ENCODE measurements at places on chromosomes 12 and 14.

DNA sequence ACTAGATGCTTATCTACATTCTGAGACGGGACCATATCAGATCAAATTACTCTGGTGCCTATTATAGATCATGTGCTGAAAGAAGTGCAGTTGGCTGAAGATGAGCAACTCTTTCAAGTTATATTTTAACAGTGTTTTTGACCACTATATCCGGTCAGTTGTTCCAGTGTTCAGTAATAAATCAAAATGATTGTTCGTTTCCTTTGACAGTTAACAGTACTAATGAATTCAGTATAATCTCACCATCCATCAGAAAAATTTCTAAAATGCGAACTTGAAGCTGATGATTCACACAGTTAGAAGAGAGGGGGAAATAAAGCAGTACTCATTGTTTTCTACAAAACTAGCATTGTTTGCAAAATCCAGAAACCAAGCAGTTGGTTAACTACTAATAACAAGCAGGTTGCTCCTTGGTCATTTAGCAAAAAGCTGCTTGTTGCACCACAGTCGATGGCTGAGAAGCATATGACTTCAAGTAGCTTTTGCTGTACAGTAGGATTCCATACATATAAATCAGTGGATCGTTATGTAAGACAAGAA lies 2.3 kb downstream of the RPS6KA5 start:
- DNase-seq = no peak

- DNase-seq = no peak
Measured at GRCh38 chr14:69685218-69685616, 73.8 kb downstream of the SUSD6 start.

DNA sequence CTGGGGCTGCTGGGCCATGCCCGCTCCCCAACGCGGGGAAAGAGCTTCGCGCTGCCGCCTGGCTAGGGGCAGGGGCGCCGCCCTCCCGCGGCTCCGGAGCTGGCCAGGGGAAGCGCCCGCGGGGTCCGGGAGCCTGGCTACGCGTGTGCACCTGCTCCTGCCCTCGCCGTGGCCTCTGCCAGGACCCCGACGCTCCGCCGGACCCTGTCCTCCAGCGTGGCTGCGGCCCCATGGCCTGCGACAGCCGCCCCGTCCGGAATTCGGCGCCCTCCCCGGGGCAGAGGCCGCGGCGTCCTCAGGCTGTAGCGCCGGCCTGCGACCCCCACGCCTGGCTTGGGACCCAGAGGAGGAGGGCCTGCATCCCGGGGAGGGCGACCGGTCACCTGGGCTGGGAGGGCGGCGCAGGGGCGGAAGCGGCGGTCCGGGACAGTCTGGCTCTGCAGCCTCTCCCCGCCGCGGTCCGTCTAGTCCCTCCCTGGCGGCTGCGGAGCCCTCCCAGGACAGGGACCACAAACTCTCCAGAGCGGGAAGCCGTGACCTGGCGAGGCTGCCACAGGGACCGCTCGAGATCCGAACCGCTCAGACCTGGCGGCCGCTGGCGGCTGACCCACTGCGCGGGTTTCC lies 85.6 kb downstream of the ALG10 start:
- DNase-seq = no peak

DNA sequence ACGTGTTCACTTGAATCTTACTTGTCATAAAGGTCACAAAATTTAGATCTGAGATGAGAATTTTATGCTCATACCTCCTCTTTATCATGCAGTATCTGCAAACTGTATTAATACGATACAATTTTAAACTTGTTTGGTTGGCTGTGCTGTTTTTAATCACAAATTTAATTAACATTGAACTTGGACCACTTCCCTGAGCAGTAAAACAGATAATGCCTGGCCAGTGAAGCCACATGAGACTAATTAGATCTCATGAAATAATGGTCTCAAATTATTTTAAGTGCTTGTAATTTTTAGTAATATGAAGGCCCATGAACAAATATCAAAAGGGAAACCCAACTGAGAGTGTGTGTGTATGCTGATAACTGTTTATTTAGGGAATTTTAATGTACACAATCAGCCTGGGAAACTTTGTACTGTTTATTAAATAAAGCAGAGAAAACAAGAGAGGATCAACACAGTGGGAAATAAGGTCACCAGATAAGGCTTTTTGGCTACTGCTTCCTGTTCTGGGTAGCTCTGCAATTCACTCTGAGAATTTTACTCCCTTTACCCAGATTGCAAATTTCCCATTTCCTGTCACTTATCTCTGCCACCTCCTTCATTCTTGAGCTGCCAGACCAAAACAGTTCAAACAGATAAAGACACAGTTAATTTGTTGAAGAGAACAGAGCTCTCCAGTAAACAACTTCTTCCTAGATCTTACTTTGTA lies 61.6 kb upstream of the GNPNAT1 start:
- DNase-seq = no peak

GRCh38 chr12:72982356-72982755 lies 710.2 kb downstream of the TRHDE start:
- DNase-seq = no peak

- DNase-seq = no peak
Measured at GRCh38 chr14:32004300-32004699, 72.8 kb upstream of the ARHGAP5 start.

GRCh38 chr14:89121968-89122620 lies 294.9 kb downstream of the FOXN3 start:
- no peak for DNase-seq

DNA sequence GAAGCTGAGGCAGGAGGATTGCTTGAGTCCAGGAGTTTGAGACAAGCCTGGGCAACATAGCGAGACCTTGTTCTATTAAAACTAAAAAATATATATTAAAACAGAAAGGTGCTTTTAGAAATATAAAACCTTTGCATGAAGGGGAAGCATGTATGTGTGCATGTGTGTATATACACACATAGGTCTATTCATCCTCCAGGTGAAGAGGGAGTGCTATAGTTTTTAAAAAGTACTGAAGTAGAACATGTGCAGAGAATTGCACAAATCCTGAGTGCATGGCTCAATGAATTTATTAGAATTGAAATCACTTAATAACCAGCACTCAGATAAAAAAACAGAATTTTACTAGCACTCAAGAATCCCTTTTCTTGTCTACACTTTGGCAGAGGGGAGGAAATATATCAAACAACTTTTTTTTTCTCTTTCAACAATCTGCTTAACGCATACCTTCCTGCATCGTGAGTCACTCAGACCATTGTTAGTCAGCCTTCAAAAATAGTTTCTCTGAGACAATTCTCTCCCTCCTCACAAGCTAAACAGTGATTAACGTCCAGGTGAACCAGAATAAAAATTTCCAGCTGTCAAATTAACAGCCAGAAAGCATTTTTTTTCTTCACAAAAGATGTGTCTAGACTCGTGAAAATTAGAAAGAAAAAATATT lies 17.7 kb upstream of the NEDD1 start:
- DNase-seq = no peak

DNA sequence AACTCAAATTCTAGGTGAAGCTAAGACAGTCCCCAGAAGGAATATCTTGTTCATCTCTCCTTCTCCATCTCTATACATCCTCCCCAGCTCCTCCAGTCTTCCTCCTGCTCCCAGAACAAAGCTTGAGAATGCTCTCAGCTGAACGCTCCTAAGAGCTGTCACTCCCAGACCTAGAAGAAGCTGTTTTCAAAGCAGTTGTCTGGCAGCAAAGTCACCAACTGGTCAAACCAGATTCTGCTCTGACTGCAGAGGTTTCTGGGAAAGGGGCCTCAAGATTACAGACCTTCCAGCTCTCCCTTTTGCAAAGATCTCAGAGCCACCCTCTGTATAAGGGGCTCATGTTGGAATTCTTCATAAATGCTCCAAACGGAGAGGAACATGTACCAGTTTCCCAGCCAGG lies 9.6 kb upstream of the HSPB8 start:
- no peak for DNase-seq

GRCh38 chr12:122867691-122868461 lies 28.0 kb downstream of the VPS37B start:
- DNase-seq = no peak

GRCh38 chr12:100860611-100861010 lies 66.0 kb downstream of the ANO4 start:
- no peak for DNase-seq

- DNase-seq = no peak
Measured at GRCh38 chr12:75812271-75813018, 219.1 kb downstream of the PHLDA1 start.

GRCh38 chr12:94318181-94318580 lies 141.5 kb downstream of the CEP83 start:
- DNase-seq = no peak

DNA sequence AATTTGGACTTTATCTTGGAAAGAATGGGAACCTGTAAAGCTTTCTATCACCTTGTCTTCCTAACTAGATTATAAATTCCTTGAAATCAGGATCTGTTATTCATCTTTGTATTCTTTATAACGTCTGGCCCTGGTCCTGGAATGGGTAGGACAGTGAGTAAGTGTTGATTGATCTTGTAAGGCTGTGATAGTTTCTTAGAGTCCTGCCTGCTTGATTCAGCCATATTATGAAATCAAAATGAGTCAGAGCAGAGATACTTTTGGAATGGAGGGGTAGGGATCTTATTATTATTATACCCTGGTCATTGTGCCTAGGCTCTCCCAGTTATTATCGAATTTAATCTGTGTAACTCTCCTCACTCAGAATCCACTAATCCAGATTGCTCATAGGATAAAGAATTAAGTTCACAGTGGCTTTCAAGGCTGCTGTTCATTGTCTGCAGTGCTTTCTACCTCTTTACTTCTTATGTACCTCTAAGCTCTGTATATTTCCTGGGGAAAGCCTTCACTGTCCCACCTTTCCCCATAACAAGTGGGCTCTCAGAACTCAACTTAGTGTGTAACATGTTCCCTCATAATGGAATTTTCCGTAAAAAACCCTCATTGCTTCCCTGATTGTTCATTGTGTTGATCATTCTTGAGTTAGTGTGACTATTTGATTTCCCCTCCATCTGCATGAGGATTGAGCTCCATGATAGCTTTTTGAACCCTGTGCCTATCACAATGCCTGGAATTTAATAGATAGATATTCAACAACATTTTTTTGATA lies 93.3 kb downstream of the DAAM1 start:
- DNase-seq = no peak

DNA sequence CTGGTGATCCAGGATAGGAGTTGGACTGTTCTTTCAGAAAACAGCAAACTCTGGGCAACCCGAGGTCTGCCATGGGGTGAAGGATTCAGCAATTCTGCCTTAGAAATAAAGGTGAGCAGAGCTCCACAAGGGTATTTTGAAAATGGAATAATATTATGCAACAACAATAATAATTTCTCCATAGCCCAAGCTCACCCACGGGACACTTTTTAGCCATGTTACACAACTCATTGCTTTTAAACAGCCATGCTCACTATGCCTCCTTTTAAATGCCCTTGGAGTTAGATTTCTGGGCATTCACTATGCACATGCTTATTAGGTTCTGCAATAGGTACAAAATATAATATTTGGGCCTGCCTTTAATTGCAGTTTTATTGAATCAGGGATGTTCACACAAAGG lies 37.2 kb downstream of the SLC35F4 start:
- no peak for DNase-seq

GRCh38 chr12:117494833-117495655 lies 133.6 kb upstream of the NOS1 start:
- DNase-seq = no peak

- DNase-seq = peak; percentile 7
Measured at GRCh38 chr12:111446631-111447570, 41.2 kb downstream of the SH2B3 start.

GRCh38 chr12:55686366-55687010 lies 21.2 kb downstream of the ITGA7 start:
- DNase-seq = no peak

DNA sequence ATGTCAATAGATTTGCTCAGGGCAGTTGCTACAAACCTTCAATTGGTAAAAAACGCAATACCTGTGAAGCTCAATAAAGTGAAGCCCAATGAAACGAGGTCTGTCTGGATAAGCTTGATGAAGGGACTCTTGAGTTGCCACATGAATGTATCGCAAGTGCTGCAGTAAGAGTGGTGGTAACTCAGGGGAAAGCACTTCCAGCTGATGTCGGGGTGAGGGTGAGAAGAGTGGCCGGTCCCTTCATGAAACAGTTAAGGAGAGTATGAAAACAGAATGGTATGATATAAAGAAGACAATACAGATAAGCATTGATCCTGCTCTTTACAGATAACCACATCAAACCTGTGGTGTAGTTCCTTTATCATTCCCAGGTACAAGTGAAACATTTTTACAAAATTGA lies 83.4 kb upstream of the EVL start:
- DNase-seq = no peak

DNA sequence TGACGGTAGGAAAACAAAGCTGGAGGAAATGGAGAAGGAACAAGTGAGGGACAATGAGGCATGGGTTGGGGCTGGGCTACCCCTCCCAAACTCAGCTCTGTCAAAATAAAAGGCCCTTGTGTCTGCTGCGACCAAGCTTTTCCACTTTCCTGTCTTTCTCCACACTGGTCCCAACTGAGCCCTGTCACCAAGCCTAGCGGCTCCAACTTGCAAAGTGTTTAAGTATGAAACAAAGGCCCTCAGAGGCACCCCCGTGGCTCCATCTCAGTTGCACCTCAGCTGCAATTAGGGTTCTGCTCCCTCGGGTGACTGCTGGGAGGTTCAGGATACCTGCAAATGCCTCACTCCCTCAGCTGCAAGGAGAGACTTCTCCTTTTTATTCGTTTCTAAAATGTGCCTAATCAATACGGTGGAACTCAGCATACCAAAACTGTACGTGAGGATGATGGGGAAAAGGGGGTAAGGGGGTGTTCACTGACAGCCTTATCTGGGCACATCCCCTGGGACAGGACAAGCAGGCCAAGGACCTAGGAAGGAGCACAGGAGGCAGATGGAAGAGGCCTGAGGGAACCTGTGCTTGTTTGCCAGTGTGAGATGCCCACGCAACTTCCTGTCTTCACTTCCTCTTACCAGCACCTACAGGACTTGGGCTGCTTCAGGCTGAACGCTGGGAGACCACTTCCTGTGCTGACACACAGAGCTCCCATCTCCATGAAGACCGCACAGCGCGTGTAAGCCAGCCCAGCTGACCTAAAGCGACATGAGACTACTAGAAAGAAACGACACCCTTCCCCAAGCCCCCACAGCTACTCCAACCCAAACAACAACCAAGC lies 8.9 kb downstream of the VAMP1 start:
- peak; percentile 87 for DNase-seq

DNA sequence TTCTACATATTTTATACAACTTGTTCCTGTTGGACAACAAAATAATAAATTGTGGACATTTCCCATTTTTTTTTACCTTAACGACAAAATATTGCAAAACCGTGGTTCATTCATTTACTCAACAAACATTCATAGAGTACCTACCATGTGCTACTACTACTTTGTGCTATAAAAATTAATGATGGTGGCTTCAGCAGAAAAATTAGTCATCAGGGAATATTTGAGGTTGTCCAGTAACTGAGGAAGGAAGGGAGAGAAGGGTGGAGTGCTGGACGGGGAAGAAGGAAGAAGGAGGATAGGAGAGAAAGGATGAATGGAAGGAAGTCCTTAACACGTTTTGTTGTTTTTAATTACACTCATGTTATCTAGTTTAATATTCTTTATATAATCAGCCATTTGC lies 53.7 kb downstream of the PPFIBP1 start:
- no peak for DNase-seq

Measured in CD4-positive, alpha-beta T cell treated with Interleukin-4 for 1 hour (primary cell).